ENCODE measurements at places on chromosomes 7 and 10. TPM values are rescaled to one million over a fixed set of nuclear protein-coding genes. Genes with fewer than 3 reads are reported as not detected.

AIMP2 gene
- total RNA-seq: 48.3 TPM

HDAC9 gene
- 27.6 TPM for total RNA-seq

DRGX gene
- total RNA-seq: not detected

PDE6C gene
- not detected for total RNA-seq

GRCh38 chr10:117168729-117169128 lies 28.6 kb upstream of the KCNK18 start:
- no peak for DNase-seq

- no peak for DNase-seq
Observed at GRCh38 chr10:46229144-46229563, 57.6 kb upstream of the ANTXRL start.

DNA sequence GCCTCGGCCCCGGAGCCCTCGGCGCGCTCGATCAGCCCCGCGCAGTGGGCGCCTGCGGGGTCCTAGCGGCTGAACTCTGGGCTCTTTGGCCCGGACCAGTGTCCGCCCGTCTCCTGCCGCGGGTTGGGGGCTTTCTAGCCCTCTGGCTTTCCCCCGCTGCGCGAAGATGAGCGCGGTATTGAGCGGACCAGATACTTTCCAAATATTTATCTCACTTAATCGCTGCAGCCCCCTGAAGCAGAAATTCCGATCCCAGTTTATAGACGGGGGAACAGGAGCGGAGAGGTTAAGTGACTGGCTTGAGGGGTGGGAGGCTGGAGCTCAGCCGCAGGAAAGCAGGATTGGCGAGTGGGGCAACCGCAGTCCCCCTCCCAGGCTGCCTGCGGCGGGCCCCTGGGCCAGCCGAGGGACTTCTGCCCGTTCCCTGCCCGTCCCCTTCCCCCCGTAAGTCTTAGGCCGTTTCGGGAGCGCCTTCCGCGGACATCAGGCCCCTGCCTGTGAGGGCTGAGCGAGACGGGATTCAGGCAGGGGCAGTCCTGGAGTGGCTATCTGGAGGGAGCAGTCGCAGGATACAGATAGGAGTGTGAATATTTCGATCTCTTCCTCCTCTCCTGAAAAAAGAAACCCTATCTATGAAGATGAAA lies 565 bp downstream of the STRIP2 start:
- no peak for DNase-seq

GRCh38 chr10:1417574-1417973 lies 319.8 kb downstream of the ADARB2 start:
- DNase-seq: no peak

DNA sequence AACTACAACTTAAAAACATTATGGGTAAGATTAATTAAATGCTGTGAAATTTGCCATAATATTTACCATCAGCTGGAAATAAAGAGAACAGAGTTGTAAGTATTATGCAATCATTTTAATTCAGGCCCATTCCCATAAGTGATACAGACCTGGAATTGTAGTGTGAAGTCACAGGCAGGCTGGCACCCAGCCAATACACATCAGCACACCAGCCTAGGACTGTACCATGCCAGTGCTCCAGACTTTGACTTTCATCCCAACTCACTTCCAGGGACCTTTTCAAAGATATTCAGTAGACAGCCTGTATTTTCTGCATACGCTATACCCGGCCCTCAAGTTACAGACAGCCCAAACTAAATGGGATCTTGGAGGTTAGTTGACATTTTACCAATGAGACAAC lies 143.3 kb downstream of the TES start:
- peak; percentile 18 for DNase-seq

DNA sequence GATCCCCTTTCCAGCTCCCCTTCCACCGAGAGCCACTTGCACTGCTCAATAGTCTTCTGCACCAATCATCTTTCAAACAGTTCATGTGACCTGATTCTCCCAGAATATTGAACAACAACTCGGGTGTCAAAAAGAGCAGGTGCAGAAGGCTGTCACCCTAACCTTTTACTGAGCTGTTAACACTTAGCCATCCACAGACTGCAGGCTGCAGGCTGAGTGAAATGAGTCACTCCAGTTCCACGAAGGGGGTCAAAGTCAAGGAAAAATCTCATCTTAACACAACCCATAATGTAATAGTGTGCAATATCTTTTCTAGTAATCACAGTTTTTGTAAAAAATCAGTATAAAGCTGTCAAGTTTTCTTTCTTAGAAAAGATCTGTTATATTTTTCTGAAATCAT lies 63.1 kb downstream of the MTPAP start:
- no peak for DNase-seq

DNA sequence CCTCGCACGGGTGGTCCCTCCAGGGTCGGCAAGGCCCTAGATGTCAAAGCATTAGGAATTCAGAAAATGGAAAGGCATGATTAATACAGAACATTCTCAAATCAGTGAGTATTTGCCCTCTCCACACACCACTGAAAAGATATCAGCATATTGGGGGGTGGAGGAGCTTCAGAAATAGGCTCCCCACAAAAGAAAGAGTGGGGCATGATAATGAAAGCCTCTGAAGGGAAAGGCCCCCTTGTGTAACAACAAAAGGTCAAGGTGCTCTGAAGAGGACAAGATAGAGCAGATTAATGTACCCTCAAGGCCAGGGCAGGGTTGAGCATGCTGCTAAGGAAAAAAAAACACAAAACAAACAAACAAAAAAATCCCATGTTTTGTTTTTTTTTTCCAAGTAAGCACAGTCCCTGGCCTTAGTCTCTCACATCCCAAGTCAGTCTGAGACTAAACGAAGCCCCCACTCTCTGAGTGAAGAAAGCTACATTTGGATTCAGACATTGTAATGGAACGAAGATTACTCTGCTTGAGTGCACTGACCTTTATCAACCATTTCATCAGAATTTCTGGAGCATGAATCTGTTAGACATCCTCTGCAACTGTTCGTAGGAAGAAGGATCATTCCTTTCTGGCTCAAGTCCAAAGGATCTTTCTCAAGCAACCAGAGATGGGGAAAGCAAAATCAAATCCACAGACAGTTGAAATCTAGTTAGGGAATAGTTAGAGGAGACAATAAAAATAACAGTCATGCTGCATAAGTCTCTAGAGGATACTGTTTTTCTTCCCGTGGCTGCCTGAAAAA lies 27.4 kb upstream of the DGKI start:
- DNase-seq: peak; percentile 96

DNA sequence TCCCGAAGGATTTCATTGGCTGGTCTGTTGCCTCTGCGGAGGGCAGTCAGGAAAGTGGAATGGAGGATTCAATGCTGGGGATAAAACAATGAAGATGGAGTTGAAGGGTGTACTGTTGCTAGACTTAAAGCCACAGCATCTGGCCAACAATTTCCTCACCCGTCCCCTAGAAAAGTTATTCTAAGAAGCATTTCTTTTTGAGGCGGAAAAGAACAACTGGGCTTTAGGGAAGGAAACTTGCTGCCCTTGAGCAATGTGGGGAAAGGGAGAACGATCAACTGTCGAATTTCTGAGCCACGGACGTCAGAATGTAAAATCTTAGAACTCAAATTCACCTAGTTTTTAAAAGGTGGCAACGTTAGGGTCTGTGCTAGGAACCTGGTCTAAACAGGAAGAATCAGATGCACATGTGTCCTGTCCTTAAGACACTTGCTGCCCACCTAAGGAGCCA lies 664 bp downstream of the FMC1 start:
- DNase-seq: no peak

- no peak for DNase-seq
Observed at GRCh38 chr10:124709861-124710260, 34.3 kb downstream of the FAM53B start.

DNA sequence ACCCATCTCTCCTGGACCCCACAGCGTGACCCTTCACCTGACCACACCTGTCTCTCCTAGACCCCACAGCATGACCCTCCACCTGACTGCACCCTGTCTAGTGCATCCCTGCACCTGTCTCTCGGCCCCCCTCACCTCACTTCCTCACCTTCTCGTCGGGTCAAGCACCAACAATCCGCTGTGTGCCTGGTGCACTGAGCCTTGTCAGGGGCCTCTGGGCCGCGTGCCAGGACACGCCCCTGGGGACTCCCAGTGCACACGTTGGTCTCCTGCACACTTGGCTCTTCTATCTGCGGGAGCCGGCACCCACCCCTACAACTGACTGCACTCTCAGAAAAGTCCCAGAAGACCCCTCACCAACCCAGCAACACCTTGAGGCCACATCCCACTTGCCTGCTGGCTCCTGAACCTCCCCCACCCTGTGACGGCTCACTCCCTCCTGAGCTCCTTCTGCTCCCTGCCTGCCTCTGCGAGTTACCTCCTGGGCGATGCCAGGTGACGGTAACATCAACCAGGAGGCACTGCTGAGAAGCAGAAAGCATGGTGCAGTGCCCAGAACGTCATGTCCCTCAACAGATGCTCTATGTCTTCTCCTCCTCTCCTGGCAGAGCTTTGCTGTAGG lies 147.6 kb downstream of the DIP2C start:
- DNase-seq: no peak

GRCh38 chr7:118184565-118184940 lies 589 bp downstream of the LSM8 start:
- no peak for DNase-seq

DNA sequence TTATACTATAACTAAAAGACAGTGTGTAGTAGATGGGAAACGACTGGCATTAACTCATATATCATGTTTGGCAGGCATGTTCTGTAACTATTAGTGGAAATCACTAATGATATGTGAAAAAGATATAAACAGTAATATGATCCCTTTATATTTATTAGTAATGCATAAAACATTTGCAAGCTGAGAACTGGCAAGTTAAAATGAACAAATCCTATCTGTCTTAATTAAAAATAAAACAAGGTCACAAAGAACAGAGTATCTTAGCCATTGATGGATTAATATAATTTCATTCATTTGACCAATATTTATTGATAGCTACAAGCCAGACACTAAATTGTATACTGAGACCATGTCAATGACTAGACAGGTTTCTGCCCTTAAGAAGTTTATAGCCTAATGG lies 154.5 kb downstream of the CRPPA start:
- no peak for DNase-seq
